Anterior cingulate cortex (tissue), 58 donors: ENCODE measurements at places on chromosomes 11 and 22.

DNA sequence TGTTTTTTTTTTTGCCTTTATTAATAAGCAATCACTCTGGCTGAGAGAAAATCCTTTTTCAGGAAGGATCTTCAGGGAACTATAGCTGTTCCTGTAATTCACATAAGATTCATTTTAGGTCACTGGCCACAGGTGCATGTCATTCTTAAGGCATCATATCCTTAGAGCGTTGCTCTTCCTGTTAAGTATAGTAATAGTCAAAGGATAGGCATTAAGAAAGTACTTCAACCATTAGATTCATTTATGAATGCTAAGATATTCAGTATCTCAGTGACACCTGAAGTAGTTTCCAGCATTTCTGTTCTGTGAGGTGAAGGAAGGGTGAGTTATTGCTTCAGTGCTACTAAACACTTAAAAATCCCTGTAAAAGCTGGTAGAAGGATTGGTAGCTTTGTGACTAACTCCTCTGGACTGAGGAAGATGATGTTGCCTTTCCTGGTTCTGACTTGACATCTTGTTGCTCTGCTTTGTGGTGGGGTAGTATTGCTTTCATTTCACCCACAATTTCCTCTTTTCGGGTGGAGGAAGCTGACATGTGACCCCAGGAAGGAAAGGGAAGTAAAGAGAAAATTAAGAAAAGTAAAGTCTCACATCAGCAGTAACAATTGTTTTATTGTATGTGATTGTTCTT, 34.7 kb downstream of the RNF169 start:
- no peak for DNase-seq

DNA sequence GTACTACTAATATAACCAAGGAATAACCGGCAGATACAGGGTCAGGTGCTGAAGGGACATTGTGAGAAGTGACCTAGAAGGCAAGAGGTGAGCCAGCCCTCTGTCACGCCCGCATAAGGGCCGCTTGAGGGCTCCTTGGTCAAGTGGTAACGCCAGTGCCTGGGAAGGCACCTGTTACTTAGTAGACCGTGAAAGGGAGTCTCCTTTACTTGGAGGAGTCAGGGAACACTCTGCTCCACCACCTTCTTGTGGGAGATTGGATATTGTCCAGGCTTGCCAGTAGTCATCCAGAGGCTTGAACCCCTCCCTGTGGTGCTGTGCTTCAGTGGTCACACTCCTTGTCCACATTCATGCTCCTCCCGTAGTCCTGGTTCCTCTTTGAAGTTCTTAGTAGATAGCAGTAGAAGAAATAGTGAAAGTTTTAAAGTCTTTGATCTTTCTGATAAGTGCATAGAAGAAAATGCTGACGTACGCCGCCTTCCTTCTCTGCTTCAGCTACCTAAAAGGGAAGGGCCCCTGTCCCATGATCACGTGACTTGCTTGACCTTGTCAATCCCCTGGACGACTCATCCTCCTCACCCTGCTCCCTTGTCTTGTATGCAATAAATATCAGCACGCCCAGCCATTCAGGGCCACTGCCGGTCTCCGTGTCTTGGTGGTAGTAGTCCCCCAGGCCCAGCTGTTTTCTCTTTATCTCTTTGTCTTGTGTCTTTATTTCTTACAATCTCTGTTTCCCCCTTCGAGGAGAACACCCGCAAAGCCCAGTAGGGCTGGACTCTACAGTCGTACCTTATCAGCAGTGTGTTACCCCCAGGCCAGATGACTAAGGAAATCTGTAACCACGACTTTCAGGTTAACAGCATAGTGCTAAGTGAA, 6.1 kb downstream of the NUP50 start:
- no peak for DNase-seq

GRCh38 chr11:25628030-25628429, 703.9 kb upstream of the ANO3 start:
- DNase-seq, result no peak

GRCh38 chr11:79054636-79055035, 386.2 kb downstream of the TENM4 start:
- DNase-seq, result no peak

- DNase-seq, result no peak
Measured at GRCh38 chr22:49334976-49335375, 492.7 kb downstream of the BRD1 start.

GRCh38 chr11:47480762-47481161, 31.8 kb upstream of the RAPSN start:
- no peak for DNase-seq

DNA sequence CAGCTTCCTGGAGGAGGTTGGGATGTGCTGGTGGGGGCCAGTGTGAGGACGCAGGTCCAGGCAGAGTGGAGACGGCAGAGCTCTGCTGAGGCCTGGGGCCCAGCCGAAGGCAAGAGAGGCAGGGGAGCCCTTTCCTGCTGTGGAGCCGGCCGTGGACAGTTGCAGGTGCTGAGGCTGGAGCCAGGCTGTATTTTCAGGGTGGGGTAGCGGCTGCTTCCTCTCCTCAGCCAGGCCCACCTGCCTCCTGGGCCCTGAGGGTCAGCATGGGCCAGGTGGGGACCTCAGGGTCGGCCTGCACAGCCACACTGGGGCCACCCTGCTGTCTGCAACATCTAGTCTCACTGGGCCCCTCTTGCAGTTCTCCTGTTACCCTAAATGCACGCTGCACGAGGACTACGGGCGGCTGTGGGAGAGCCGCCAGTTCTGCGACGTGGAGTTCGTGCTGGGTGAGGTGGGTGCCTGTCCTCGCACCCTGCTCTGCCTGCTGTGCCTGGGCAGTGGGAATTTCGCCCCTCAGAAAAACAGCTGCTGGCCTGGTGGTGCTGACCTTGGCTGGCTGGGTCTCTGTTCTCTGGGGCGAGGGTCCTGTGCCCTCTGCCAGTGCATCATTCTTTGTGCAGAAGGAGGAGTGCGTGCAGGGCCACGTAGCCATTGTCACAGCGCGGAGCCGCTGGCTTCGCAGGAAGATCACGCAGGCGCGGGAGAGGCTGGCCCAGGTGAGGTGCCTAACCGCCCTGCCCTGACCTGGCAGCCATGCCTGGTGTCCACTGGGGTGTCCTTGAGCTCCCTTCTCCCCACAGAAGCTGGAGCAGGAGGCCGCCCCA, 8.4 kb downstream of the THAP7 start:
- no peak for DNase-seq

DNA sequence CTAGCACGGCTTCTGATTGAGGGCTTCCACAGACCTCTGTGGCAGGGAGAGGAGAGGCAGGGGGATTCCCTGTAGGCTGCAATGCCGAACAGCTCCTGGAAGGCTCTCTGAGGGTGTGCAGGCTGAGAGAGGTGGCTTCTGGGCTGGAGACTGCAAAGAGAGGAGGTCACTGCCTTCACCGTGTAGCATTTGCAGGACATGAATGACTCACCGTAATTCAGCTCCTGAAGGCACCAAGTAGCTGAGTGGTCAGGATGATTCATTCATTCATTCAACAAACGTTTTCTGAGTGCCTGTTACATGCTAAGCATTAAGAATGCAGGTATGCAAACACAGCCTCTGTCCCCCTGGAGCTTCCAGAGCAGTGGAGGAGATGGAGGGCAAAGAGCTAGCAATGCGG, 18.0 kb upstream of the EIF3D start:
- DNase-seq, result no peak

GRCh38 chr22:27662359-27663301, 138.9 kb downstream of the MN1 start:
- peak; percentile 55 for DNase-seq

DNA sequence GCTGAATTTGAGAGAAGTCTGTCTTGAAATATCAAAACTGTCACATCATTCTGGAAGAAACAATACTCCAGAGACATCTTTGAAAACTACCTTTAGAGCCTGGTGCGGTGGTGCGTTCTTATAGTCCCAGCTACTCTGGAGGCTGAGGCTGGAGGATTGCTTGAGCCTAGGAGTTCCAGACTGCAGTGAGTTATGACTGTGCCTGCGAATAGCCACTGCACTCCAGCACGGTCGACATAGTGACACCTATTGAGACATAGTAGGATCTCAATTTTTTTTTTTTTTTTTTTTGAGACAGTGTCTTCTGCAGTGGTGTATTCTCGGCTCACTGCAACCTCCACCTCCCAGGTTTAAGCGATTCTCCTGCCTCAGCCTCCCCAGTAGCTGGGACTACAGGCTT, 11.5 kb upstream of the AIFM3 start:
- DNase-seq, result no peak

GRCh38 chr11:93188726-93189125, 9.1 kb downstream of the SLC36A4 start:
- no peak for DNase-seq

DNA sequence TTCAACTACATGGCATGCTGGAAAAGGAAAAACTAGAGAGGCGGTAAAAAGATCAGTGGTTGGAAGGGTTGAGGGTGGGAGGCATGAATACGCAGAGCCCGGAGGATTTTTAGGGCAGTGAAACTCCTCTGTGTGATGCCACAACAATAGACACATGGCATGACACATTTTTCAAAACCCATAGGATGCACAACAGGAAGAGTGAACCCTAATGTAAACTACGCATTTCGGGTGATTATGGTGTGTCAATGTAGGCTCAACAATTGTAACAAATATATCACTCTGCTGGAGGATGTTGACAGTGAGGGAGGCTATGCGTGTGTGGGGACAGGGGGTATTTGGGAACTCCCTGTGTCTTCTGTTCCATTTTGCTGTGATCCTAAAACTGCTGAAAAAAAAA, 15.7 kb upstream of the FAM83F start:
- DNase-seq, result no peak

GRCh38 chr11:61700212-61700611, 20.0 kb downstream of the DAGLA start:
- no peak for DNase-seq

DNA sequence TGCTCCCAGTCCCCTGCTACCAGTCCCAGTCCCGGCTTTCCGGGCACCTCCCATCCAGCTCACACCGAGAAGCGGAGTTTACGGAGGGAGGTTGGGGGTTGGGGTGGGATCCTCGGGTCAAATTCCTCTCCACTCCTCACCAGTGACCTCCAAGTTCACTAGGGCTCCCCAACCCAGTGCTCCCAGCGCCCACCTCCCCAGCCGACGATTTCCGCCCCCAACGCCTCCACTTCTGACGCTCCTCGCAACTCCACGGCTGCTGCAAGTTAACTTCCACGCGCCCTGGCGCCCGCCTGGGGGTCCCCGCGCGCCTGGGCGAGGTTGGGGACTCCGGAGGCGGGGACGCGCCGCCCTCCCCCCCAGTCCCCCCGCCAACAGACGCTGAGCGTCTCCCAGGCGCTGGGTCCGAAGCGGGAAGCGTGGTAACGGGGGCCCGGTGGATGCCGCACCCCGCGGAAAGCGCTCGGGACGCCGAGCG, 526 bp downstream of the TPST2 start:
- no peak for DNase-seq

GRCh38 chr11:3840870-3841425, at the start of gene RHOG:
Gene RHOG, minus strand, starts transcription at chr11:3840959. Its CDS starts 12,821 bp downstream, at chr11:3828138.
- peak; percentile 80 for DNase-seq

- DNase-seq, result no peak
Measured at GRCh38 chr11:125418396-125418795, 77.7 kb downstream of the FEZ1 start.

GRCh38 chr11:74923125-74923524, 25.8 kb downstream of the XRRA1 start:
- DNase-seq, result no peak

DNA sequence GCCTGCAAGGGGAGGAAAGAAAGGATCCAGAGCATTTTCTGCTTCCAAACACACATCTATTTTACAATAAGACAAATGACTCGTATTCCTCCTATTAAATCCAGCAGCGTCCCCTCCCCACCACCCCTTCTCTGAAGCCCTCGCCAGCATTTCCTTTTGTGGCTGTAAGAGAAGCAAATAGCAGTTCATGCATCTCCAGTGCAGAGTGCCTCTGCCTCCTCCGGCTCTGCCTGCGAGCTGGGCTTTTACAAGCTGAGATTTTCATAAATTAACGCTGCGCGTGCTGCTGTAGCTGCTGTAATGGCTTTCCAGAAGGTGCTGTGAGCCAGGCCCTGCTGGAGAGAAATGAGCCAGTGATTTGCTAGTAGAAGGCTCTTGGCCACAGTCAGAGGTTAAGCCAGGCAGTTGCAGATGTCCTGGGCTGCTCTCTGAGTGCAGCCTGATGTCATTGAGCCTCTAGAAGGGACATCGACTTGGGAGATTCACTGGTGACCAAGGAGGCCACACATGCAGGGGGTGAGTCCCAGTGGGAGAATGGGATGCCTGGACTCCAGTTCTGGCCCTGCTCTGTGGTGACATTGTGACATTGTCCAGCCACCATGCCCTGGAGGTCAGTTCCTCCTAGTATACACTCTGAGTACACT, 134.5 kb upstream of the NAV2 start:
- peak; percentile 15 for DNase-seq

- no peak for DNase-seq
Measured at GRCh38 chr11:120073196-120073595, 64.7 kb downstream of the TRIM29 start.

DNA sequence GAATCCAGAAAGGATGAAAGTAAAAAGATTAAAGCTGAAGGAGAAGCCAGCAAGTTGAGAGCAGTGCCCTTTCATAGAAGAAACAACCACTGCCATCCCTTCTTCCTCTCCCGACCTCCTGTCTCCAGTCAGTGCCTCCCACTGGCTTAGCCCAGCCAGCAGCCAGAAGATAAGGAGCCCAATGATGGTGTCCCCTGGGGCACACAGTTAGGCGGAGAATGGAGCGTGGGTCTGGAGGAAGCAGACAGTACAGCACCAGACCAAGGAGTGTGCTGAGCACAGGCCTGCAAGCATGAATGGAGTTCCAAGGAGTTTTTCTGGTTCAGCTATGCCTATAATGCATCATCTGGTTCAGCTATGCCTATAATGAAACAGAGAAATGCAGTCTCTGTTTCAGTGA, 54.3 kb upstream of the TNRC6B start:
- no peak for DNase-seq

DNA sequence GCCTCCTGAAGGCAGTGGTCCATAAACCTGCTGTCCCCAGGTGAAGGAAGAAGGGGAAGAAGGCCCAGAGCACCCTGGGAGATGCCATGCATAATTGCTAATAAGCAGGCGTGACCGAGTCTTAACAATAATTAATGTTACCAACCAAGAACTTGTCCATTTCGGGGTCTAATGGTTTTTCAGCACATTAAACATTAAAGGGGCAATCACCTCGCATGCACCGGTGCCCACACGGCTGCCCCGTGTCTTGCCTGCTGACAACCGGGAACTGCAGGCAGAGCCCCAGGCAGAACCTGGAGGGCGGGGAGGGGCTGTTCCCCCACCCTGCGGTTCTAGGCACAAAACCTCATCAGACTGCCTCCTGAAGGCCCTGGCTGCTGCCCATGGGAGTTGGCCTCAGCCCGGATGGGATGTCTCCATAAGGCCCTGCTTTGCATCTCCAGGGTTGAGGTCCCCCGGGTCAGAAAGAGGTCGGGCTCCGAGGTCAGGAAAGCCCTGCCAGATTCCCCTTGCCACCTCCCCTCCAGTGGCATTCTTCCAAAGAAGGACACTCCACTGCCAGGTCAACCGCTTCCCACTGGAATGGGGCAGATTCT, 169.0 kb downstream of the BUD13 start:
- no peak for DNase-seq

DNA sequence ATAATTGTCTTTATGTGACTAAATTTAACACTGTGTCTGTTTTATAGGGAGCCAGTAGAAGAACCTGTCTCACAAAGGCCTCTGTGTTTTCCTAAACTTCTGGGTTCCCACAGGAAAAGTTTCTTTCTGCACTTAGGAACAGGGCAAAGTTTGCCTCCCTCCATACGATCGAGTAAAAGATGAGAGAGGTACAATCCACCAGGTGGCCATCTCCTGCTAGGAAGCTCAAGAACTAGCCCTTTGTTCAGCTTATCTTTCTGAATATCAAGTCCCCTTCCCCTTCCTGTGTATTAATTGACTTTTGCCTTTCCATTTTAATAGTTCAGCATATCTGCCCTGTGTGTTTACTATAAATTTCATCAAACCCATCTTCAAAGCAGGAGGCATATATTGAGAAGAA, 18.0 kb downstream of the CSNK2A3 start:
- DNase-seq, result no peak
